T-helper 1 cell (primary cell): ENCODE measurements at places on chromosomes 4 and X.
A peak's percentile ranks its signal among the peaks of the same experiment; 100 is the strongest.

DNA sequence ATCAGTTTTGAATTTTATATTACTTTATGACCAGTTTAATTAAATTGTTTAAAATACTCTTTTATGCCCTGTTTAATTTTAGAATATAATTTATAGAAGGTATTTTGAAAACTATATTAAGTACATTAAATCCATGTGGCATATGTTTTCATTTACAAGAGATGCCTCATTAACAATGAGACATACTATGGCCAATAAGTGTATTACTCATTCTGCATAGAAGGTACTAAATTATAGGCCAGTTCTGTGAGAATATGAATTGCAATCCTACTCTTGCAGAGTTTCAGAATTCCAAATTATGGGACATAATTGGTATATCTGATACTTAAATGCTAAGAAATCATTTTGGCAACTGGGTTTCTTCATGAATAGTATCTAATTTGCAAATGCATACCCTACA lies 951.1 kb downstream of the FAT4 start:
- no peak for DNase-seq

- DNase-seq: no peak
Measured at GRCh38 chrX:44580466-44580865, 37.8 kb upstream of the FUNDC1 start.

DNA sequence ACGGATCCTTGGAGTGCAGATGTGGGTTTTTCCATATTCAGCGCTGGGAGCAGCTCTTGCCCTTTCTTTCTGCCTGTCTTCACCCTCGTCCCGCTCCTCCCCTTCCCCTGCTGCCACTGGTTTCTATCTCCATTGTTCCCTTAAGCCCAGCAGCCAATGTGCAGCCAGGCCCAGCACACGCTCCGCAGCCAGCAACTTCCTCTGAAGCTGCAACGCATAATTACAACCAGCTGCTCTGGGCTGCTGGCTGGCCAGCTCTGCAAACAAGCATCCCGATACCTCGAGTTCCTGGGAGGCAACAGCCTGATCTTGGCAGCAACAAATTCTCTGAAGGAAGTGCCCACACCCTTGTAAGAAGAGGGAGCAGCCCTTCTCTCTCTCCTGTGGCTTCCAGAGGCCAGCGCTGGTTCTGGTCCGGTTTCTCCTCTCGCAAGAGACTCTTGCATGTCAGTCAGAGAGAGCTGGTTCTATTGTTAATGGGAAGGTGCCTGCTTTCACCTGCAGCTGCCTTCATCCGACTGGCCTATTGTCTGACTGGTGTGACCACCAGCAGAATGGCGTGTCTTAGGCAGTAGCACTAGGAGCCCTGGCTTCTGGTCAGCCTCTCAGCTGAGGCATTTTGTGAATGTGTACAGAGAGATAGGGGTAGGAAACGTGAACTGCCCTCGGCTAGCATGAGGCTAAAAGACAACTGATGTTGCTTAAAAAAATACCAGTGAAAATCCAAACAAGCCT lies 83.8 kb upstream of the MAML3 start:
- DNase-seq: no peak

DNA sequence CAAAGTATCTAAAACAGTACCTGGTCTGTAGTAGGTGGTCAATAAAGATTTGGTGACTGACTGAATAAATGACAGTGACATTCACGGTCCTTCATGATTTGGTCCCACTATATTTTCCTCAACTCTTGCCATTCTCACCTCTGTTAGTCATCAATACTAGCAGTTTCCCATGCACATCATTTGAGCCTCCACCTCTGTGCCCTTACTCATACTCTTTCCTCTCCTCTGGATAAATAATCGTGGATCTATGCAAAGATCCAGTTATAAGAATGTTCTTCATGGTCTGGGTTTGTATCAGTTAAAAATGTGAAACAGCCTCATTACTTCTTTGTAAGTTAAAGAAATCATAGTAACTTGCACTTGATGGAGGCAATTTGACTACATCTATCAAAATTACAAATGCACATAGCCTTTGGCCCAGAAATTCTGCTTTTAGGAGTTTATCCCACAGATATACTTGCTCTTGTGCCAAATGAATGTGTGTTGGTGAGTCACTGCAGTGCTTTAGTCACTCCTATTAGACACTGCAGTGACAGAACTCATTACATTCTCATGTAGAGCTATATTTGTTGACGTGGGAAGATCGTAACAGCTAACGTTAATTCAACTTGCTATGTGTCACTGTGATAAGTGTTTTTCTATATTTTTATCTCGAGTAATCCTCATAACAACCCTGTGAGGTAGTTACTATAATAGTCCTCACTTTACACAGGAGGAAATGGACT lies 121.9 kb upstream of the SMIM10 start:
- DNase-seq: no peak

- no peak for DNase-seq
Measured at GRCh38 chr4:48173056-48173991, 39.3 kb upstream of the TXK start.

- peak; percentile 26 for DNase-seq
Measured at GRCh38 chr4:122826553-122827257, at the start of gene FGF2. Gene FGF2 (plus strand): TSS chr4:122826831. CDS start chr4:122827175, 344 bp downstream.

DNA sequence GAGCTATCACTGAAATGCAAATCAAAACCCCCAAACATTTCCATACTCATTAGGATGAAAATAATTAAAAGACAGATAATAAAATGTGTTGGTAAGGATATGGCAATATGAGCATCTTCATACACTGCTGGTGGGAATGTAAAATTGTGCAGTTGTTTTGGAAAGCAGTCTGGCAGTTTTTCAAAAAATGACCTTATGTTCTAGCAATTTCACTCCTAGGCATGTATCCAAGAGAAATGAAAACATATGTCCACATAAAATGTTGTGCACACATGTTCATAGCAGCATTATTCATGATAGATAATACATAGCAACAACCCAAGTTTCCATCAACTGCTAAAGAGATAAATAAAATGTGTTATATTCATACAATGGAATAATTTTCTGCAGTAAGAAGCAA lies 14.8 kb upstream of the GPRASP2 start:
- DNase-seq: no peak

GRCh38 chr4:56742080-56742871 lies 61.2 kb upstream of the HOPX start:
- DNase-seq: no peak

DNA sequence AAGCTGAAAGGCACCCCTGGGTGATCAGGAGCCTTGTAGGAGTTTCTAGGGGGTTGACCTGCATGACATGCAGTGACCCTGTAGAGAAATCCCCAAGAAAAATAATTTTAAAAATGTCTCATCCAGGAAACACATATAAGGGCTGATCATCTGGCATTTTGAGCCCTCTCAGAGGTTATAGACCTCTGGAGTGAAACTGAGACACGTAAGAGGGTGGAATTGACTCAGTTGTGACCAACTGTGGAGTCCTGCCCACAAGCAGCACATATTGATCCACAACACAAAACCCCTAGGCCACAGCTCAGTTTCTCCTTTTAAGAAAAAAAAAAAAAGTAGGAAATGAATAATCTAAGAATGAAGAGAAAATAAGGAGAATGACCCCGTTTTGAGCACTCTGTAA lies 32.5 kb upstream of the MTMR8 start:
- DNase-seq: peak; percentile 12

GRCh38 chr4:10535912-10536311 lies 78.7 kb upstream of the ZNF518B start:
- no peak for DNase-seq

DNA sequence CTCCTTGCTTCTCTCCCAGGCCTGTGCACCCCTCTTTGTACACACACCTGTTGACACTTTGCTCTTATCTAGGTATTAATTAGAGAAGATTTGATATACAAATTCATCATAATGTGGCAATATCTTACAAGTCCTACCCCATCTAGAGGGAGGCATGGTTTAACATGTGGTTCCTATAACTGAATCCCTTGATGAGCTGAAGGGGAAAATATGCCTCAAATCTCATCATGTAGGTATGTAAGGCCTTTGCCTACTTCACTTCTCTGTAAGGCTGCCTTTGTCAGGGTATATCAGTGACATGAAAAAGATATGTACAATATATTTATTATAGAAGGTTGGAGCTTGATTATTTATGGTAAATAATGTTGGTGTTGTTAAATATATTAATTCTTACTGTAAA lies 31.9 kb downstream of the HTR2C start:
- no peak for DNase-seq

DNA sequence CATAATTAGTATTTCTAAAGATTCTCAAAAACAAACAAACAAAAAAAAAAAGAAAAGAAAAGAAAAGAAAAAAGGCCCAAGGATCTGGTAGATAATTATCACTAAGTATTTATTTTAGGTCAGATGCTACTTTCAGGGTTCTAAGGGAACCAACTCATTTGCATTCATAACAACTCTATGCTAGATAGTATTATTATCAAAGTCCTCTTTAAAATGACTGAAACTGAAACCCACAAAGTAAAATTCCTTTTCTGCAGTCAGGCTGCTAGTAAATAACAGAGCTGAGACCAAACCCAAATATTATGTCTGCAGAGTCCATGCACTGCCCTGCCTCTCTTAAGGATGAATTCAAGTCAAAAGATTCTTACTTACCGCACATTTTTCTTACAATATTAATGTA lies 38.3 kb upstream of the MAPK10 start:
- no peak for DNase-seq

- DNase-seq: no peak
Measured at GRCh38 chr4:184939978-184940377, 78.3 kb upstream of the HELT start.

DNA sequence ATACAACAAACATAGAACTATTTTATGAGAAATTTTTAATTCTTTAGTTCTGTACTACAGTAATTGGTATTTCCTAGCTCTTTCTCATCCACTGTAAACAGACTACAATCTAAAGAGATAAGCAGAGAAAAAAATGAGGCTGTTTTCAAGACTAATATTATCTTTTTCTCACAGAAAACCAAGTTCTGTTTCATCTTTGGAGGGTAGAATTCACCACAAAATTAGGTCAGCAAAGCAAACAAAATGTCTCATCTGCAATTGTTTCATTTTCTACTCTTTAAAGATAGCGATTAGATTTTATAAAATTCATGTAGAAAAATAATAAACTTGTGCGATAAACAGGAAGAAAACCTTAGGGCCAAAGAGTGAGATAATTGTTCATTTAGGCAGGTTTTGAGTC lies 10.8 kb downstream of the APOO start:
- no peak for DNase-seq

GRCh38 chr4:115219862-115220261 lies 106.4 kb upstream of the NDST4 start:
- DNase-seq: no peak

GRCh38 chr4:82784681-82785610 lies 13.7 kb downstream of the SCD5 start:
- DNase-seq: no peak

- DNase-seq: no peak
Measured at GRCh38 chrX:64850371-64851082, 125.7 kb downstream of the ZC4H2 start.

DNA sequence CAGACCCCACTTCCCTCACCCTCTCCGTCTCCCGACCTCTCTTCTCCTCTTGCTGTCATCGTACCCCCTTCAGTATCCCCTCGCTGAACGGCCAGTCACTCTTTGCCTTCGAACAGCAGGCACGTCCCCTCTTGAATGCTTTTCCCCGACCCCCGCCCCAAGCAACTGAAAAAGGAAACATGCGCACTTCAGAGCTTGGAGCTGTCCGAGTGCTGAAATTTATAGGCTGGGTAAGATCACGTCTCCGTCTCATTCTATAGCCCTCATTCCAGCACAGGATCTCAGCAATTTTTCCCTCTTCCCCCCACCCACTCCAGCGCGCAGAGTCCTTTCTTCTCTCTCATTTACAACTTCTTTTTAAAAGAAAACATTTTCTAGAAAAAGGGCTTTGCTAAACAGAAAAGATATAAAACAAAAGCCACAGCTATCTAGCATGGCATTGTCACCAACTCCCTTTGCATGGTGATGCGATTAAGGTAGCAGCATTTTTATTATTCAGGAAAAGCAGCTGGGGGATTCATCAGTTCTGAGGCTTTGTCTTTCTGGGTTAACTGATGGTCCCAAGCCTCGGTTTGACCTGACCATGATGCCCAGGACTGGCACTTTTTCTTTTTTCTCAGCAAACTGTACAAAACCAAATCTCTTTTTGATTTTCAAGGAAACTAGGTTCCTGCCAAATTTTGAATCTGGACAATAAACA lies at the start of gene GLRA2:
GLRA2 (plus strand) TSS at position 247 of the 700 bp plus-strand sequence. CDS start 522 bp downstream, outside the sequence.
- DNase-seq: no peak

GRCh38 chr4:71474731-71475130 lies 135.9 kb downstream of the SLC4A4 start:
- DNase-seq: no peak

DNA sequence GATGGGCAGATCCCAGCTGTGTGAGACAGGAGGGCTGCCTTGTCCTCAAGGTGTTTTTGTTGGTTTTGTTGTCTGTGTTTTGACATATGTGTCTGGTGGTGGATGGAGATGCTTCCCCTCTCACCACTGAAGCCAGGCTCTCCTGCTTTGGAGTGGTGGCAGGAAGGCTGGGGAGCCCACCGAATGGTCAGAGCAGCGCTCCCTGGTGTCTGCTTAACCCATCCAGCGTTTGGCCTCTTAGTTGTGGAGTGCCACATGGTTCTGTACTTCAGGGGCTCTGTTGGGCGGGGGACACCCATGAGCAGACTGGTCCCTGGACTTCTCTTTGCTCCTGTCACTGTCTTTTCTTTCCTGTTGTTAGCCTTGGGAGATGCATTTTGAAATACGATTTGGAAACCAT lies 51.9 kb downstream of the DLG3 start:
- no peak for DNase-seq

- DNase-seq: no peak
Measured at GRCh38 chr4:1652088-1652487, 32.0 kb downstream of the FAM53A start.

DNA sequence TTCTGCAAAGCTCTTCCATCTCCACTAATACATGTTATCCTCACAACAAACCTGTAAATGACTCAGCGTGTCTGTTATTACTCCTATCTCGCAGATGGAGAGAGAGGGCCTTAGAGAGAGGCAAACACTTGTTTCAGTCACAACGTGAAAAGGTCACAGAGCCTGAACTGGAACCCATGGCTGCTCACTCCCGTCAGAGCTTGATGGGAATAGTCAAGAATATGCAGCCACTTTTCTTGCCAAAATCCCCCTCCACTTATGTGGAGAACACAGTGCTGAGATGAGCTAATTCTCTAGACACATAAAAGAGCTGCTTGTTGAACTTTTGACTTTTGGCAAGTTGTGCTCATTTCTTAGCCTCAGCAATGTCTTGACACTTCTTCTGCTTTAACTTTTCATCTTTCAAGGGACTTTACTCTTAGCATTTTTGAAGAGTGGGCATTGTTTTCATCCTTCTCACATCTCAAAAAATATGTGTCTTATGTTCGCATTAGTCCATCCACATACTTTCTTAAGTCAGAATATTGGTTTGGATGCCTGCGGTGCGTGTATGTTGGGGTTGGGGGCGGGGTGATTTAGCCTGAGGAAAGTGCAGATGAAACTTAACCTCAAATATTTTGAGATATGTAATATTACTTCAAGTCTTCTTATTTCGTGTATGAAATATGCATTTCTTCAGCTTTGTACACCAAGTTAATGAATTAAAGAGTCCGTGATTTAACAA lies 69.2 kb downstream of the SYNPO2 start:
- no peak for DNase-seq

- no peak for DNase-seq
Measured at GRCh38 chr4:43754566-43754965, 694.0 kb downstream of the KCTD8 start.
